ENCODE measurements at places on chromosomes 11 and 22.

GRCh38 chr11:134541951-134542350, 129.9 kb upstream of the B3GAT1 start:
- DNase-seq: no peak

- DNase-seq: no peak
Measured at GRCh38 chr11:130096823-130097222, 27.1 kb downstream of the APLP2 start.

GRCh38 chr22:38299770-38300102, 17.5 kb downstream of the CSNK1E start:
- no peak for DNase-seq

- no peak for DNase-seq
Measured at GRCh38 chr22:28914201-28914600, 30.8 kb downstream of the ZNRF3 start.

- no peak for DNase-seq
Measured at GRCh38 chr11:94694309-94695060, 73.7 kb upstream of the AMOTL1 start.

DNA sequence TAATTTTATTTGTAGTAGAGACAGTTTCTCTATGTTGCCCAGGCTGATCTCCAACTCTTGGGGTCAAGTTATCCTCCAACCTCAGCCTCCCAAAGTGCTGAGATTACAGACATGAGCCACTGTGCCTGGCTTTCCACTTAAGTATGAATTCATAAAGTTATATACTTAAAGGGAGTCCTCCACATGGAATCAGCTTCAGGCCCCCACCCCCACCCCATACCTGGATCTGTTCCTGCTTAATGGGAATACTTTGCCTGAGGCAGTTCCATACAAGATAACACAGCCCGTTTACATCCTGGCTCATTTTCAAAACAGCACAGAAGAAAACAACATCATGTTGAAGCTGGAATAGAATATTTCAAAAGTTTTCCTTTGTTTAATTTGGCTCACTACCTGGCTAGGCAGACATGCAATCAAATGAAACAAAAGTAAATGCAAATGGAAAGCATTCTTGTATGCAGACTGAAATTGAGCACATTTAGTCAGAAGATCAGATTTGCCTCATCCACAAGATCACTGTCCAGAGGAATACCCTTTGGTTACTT, 82.4 kb downstream of the FAT3 start:
- no peak for DNase-seq

GRCh38 chr11:58433638-58434203, 5.8 kb upstream of the OR5B2 start:
- DNase-seq: no peak

- no peak for DNase-seq
Measured at GRCh38 chr11:44865866-44866272, 84.8 kb downstream of the TP53I11 start.

GRCh38 chr22:42296381-42296853, 26.0 kb upstream of the TCF20 start:
- no peak for DNase-seq

GRCh38 chr22:41966607-41967240, 2.5 kb upstream of the SEPTIN3 start:
- DNase-seq: peak; percentile 35

DNA sequence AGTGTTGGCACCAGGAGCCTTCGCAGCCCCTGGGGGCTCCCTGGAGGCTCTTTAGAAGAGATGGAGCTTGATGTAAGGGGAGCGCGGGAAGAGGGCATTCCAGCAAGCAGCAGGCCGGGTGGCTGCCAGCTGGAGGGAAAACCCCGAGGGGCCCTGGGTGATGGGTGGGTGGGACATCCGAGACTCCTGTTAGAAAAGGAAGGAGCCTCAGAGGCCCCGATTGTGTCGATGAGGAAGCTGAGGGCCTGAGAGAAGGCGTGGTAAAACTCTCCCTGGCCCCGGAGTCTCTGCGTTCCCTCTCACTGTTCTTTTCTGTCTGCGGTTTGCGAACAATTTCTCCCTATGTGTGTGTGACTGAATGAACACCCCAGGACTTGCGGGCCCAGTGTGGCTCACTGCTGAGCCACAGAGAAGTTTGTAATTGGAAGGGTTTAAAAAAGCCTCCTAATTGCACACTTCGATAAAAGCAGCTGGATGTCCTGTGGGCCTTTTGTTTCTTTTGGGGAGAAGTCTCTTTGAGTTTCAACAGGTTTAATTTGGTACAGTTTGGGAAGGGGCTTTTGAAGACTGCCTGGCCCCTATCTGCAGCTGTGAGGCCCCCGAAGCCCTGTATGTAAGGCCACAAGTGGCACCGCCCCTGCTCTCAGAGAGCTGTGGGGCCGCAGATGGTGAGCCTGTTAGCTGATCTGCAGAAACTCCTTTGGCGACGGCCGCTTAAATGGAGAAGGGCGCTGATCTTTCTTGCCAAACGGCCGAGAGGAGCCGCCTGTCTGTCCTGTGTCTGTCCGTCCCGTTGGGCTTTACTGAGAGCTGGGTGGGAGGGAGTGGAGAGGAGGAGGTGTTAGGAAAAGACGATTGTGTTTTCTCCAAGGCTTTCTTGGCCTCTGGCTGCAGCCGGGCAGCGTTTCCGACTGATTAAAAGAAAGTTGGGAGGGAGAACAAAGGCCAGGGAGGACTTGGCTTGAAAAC, 2.0 kb downstream of the FBLN1 start:
- peak; percentile 41 for DNase-seq

DNA sequence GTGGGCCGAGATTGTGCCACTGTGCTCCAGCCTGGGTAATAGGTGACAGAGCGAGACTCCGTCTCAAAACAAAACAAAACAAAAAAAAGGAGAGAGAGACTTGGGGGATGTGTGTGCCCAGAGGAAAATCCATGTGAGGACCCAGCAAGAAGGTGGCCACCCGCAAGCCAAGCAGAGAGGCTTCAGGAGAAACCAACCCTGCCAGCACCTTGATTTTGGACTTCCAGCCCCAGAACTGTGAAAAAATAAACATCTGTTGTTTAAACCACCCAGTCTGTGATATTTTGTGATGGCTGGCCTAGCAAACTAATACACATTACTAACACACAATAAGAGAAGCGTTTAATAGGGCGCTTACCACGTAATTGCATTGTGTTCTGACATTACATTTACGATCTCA, 21.2 kb downstream of the TXN2 start:
- no peak for DNase-seq

DNA sequence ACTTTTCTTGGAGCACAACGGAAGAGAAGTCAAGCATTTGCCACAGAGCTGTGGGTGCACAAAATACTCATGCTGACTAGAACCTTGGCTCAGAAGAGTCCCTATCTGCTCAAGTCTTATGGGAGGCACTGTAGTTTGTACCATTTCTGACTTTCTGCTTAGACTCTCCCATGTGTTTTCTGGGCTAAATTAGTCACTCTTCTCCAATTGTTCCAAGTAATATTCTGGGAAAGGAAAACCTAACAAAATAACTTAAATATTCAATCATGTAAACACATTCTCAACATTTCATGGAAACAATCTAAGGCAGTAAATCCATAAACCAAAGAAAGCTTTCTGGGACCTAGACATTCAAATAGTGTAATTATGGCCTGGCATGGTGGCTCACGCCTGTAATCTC, 220.7 kb downstream of the SWAP70 start:
- DNase-seq: no peak

- DNase-seq: no peak
Measured at GRCh38 chr22:35409783-35410662, 10.1 kb downstream of the MCM5 start.

DNA sequence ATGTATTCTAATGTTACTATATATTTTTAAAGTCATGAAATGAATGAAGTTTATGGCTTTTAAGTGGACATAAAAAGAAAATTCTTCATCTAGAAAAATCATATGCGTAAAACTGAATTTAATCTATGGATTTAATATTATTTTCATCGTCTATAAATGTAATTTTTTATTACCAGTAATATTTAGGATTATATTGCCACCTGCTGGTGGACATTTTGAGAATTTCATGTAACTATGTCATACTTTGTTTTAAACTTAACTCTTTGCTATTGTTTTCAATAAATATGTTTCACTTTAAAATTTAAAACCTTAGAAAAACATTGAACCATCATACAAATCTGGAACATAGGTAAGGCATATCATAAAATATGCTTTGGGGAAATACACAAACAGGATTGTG, 66.5 kb upstream of the CEP126 start:
- DNase-seq: no peak

- no peak for DNase-seq
Measured at GRCh38 chr11:61115498-61116224, 13.4 kb downstream of the CD5 start.

- no peak for DNase-seq
Measured at GRCh38 chr11:115188188-115188897, 315.9 kb downstream of the CADM1 start.

DNA sequence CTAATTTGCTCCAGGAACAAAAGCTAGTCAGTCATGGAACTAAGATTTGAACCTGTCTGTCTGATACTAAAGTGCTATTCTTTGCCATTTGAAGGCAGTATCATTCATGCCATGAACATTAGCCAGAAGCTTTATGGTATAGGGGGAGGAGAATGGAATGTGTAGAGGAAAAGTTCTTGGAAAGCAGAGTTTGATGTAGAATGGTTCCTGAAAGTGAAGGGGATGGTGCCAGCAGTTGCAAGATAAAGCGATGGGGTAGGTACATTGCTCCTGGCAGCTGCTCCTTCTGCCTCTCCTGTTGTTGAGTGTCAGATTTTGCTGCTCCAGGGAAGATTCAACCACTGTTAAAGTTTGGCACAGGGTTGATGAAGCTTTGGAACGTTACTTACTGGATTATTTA, 53.4 kb downstream of the ARHGAP42 start:
- DNase-seq: no peak

- DNase-seq: peak; percentile 63
Measured at GRCh38 chr22:46934746-46935491, 172.5 kb downstream of the TBC1D22A start.

- DNase-seq: peak; percentile 29
Measured at GRCh38 chr11:22536071-22536470, 89.6 kb downstream of the FANCF start.

DNA sequence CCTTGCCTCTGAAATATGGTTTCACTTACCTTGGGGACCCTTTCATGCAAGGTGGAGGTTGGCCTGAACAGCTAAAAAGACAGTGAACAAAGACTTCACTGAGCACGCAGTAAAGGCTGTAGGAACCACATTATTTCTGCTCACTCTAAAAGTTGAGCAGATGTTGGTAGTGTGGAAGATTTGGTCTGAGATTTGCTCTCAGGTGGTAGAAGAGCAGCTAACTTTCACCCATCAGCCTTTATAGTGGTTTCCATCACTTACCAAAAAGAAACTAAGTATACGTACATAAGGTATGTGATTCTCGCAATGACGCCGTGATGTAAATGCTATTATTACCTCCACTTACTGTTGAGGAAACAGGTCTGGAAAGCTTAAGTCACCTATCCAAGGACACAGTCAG, 47.3 kb downstream of the PRR5L start:
- no peak for DNase-seq

DNA sequence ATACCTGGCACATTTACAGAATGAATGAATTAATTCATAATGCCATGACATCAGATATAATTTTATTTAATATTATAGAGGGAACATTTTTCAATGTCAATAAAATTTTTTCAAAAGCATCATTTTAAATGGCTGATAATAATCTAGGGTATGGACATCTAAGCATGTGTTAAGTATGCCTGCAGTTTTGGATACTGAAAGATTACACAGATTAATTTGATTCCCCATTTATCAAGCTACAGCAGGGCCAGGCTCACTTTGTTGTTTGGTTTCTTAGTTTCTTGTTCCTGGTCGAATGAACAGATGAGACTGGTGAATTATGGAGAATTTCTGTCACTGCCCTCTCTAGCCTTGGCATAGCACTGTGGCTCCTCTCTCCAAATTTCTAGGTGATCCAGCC, 72.4 kb upstream of the E2F8 start:
- no peak for DNase-seq

DNA sequence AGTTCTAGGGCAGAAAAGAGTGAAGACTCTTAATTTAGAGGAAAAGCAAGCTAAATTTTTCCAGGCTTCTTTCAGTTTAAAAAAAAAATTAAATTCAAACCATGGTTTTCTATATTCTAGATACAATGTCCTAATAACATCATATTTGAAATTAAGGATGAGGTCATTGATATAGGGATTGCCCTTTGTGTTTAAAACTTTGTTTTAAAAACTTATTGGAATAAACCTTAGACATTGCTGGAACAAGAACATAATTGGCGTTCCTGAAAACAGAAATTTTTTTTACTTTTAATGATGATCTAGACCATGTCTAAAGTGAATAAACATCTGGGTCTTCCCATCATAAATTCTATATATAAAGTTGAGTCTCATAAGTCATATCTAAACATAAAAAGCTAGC, 859.4 kb upstream of the CHORDC1 start:
- no peak for DNase-seq

- no peak for DNase-seq
Measured at GRCh38 chr11:17778352-17778751, 43.8 kb downstream of the KCNC1 start.

GRCh38 chr11:81658722-81659121, 1074.9 kb downstream of the FAM181B start:
- no peak for DNase-seq

DNA sequence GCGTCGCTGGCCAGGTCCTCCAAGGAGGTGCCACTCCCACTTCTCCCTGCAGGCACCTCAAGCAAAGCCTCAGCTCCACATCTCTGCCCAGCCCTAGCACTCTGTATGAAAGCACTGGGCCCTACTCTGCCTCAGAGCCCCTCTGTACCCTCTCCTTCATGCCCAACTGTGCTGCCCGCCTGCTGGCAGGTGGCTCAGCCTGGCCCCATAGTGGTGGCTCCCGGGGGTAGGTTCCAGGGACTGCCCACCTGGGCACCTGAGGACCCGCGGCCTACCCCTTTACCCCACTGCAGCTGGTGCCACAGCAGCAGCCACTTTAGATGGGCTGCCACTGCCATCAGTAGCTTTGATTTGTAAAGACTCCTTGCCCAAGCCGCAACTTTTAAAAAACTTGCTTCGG, 1672.8 kb downstream of the LRRC4C start:
- DNase-seq: no peak

- no peak for DNase-seq
Measured at GRCh38 chr11:125404811-125405790, 91.0 kb downstream of the FEZ1 start.

- no peak for DNase-seq
Measured at GRCh38 chr22:46522797-46523196, 14.6 kb downstream of the CELSR1 start.

DNA sequence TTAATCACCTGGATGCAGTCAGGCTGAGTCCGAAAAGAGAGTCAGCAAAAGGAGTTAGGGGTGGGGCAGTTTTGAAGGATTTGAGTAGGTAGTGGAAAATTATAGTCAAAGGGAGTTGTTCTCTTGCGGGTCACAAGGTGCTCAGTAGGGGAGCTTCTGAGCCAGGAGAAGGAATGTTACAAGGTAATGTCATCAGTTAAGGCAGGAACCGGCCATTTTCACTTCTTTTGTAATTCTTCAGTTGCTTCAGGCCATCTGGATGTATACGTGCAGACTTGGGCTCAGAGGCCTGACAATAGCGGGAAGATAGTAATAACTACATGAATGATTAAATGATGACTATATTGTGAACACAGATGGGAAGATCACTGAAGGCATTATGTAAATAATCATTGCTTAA, 6.2 kb downstream of the SC5D start:
- no peak for DNase-seq
